ENCODE measurements at places on chromosomes 6 and 20. TPM values are rescaled to one million over a fixed set of nuclear protein-coding genes. Genes with fewer than 3 reads are reported as not detected.

- no peak for DNase-seq
These were observed 26.7 kb downstream of the AKAP7 start for GRCh38 chr6:131161987-131162386.

- no peak for DNase-seq
These were observed 79.8 kb upstream of the FAM184A start for GRCh38 chr6:119158057-119158848.

GRCh38 chr20:34977365-34978091 lies 21.9 kb downstream of the MYH7B start:
- no peak for DNase-seq

- DNase-seq: no peak
These were observed 28.7 kb downstream of the TFAP2A start for GRCh38 chr6:10386220-10386619.

DNA sequence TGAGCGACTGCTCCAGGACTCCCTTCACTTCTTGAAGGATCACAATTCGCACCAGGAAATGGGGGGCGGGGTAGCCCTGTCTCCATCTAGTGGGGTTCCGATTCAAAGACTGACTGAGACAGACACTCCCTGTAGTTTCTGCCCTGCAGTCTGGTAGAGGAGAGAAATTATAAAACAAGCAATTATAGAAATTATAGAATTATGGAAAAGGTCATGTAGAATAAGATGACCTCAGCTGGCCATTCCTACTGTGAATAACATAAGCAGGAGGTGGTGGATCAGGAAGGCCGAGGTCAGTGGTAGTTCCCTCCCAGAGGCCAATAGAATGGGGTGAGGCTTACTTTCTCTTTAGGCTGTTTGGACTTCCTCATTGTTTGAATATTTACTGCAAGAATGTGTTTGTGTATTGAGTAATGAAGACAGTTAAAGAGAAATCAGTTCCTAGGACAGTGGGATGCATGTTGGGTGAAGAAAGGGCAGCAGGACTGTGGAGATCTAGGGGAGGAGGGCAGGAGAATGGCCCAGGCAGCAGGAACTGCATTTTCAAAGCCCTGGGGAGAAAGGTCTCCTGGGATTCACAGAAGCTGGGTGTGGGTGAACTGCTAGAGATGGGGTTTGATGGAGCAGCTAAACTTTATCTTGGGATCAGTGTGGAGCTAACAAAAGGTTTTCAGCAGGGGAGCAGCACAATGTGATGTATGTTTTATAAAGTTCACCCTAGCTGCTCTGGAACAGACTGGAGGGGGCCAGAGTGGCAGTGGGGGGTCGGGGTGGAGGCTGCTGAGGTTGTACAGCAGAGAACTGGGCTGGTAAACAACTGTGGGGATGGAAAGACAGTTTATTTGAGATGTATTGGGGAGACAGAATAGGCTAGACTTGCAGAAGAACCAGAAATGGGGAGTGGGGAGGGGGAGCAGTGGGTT lies 2.1 kb downstream of the ZNF341 start:
- no peak for DNase-seq

GSTA4 gene
- 68.8 TPM for total RNA-seq

WFDC5 gene
- not detected for total RNA-seq

GRCh38 chr20:61252601-61253263 lies 671 bp downstream of the CDH4 start:
- no peak for DNase-seq

DNA sequence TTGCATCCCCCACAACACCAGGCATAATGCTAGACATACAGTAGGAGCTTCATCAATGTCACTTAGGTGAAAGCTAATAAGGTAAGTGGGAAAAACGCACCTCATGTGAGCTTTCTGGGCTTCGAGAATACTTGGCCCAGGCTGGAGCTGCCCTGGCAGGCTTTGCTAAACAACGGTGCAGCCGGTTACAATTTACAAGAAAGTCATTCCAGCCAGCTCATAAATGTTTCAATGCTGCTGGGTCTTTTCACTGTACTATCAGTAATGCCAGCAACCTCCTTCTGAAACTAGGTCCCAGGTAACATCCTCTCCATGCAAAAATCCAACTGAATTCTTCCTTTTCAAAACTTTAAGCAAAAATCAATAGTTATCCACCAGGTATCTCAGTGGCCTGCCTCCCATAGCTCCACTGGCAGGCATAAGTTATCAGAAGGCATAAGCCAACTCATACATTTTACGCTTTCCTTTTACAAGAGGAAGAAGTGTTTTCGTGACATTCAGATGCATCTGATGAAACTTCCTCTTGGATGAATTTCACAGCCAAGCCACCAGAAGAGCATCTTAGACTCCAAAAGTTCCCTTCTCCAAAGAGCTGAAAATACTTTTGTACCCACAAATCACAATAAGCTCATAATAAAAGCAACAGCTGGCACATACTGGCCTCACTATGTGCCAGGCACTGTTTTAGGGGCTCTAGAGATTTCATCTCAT lies 56.3 kb downstream of the RTN4IP1 start:
- no peak for DNase-seq

RCAN2 gene
- total RNA-seq: 4.0 TPM

NANP gene
- total RNA-seq: 6.7 TPM

- no peak for DNase-seq
These were observed 49.8 kb downstream of the NRN1 start for GRCh38 chr6:5956939-5957338.

GRCh38 chr6:26105842-26106241 lies 18.6 kb downstream of the HFE start:
- no peak for DNase-seq

TMEM74B gene
- total RNA-seq: 1.1 TPM

DNA sequence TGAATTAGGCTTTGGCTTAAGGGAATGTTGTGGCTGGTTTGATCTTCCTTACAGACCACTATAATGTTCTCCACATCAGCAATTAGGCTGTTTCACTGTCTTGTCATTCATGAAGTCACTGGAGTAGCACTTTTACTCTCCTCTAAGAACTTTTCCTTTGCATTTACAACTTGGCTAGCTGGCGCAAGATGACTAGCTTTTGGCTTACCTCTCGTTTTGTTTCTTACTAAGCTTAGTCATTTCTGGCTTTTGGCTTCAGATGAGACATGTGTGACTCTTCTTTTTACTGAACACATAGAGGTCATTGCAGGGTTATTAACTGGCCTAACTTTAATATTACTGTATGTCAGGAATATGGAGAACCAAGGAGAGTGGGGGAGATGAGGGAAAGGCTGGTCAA lies 143.2 kb downstream of the PTCHD4 start:
- no peak for DNase-seq

- no peak for DNase-seq
These were observed 1.5 kb downstream of the DLGAP4 start for GRCh38 chr20:36307412-36308325.

DNA sequence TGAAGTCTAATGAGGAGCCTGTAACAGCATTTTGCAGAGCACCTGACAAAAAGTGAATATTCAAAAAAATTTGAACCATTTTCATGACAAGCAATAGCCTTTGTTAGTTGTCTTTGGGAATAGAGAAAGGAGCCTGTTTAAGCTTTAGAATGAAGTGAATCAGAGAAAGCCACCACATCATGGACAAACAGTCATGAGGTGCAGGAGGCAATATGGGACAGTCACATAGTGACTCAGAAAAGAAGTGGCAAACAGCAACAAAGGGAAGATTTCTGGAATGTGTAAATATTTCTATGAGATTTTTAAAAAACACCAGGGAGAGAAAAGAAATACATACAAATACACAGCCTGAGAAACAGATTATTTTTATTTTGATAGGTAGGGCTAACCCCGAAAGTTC lies 6.6 kb downstream of the KLHL31 start:
- DNase-seq: no peak

C6orf58 gene
- 0.18 TPM for total RNA-seq

Measured in mesothelial cell of epicardium (in vitro differentiated cells).